Stimulated activated naive CD4-positive, alpha-beta T cell (primary cell): ENCODE measurements at places on chromosomes 2 and 18.

DNA sequence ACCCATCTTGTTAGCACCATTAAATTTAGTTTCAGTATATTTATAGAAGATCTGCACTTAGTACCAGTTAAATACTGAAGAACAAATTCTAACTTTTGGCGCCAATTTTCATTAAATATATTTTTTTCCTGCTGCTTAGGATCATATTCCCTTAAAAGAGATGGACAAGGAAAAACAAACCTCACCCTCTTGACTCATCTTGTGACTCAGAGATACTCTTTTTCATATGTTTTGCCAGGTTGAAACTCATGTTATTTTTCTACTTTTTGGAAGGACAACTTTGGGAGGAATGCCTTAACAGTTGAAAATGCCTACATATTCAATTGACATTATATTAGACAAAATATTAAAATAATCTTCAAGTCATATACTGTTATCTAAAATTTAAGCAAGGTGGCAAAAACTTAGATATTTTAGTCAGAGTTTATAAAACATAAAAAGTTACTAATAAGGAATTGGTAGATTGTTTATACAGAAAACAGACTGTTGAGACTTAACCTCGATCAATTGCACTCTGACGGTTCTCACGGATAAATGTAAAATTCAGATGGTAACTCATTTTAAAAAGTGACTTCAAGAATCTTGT, 36.2 kb downstream of the PNO1 start:
- DNase-seq: no peak

DNA sequence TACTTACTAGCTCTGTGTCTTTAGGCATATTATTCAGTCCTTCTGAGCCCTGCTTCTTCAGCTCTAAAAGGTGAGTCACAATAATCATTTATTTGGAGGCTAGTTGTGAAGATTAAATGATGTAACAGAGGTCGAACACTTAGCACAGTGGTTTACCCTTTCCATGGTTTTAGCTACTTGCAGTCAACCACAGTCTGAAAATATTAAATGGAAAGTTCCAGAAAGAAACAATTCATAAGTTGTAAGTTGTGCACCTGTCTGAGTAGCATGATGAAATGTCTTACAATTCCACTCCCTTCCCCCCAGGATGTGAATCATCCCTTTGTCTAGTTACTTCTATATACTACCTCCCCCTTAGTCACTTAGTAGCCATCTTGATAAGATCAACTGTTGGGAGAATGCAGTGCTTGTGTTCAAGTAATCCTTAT, 217.6 kb upstream of the THUMPD2 start:
- no peak for DNase-seq

DNA sequence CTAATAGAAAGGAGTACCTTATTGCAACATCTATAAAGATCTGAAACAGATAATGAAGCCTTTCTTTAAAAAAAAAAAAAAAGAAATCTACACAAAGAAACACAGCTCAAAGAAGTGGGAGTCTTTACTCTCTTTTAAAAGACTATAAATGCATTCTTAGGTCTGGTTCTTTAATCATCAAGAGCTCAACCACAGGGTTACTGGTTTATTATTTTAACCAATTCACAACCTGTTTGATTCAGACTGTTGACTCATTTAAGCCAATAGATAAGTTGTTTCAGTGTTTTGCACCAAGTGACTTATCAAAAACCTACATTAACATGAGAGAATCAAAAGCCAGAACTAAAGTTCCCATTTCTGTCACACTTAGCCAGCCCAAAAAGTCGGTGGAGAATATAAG, 93.1 kb downstream of the TCF4 start:
- DNase-seq: no peak

DNA sequence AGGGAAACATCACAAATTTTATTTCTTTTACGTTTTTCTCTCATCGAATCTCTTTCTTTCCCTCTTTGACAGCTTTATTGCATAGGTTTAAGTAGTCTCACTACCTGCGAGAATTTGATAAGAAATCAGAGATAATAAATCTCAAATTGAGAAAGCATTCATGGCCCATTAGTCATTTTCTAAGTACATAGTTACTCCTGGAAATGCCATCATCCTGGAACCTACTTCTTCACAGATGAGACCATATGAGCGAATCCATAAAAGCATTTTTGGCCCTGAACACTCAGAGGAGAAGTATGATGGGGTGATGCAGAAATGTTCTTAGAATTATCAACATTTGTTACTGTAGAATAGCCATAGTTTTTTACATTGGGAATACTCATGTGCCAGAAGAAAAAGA, 138.0 kb upstream of the ARHGAP28 start:
- no peak for DNase-seq

GRCh38 chr18:55404832-55405465, 183.0 kb downstream of the TCF4 start:
- no peak for DNase-seq

DNA sequence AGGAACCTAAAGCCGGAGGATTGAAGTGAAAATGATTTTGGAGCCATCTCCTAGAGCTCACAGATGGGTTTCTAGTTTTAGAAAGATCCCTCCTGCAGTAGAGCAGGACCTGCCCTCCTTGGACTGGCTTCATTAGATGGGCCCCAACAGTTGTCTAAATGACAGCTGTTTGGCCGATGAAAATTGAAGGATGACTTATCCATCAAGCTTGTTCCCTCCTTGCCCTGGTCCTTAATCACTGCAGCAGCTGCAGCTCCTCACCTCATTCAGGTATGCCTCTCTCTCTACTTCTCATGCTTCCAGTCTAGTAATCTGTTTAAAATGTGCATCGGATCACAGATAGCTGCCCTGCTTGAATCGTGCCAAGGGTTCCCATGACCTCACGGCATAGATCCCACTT, 677.6 kb downstream of the BCL11A start:
- no peak for DNase-seq

DNA sequence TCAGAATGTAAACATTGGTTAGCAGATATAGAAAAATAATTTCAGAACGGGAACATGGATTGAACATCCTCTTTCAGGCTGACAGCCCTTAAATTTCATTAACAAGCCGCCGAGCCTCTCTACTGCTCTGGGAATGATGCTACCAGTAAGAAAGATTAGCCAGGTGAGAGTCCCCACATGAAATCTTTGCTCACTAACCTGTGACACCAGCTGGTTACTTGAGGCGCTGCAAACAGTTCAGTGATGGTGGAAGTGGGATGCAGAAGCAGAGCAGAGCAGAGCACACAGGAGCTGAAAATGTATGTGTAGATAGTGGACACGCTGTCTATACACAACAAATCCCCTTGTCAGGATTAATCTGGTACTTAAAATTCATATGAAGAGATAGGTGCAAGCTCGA, 721.1 kb downstream of the DPP10 start:
- no peak for DNase-seq

DNA sequence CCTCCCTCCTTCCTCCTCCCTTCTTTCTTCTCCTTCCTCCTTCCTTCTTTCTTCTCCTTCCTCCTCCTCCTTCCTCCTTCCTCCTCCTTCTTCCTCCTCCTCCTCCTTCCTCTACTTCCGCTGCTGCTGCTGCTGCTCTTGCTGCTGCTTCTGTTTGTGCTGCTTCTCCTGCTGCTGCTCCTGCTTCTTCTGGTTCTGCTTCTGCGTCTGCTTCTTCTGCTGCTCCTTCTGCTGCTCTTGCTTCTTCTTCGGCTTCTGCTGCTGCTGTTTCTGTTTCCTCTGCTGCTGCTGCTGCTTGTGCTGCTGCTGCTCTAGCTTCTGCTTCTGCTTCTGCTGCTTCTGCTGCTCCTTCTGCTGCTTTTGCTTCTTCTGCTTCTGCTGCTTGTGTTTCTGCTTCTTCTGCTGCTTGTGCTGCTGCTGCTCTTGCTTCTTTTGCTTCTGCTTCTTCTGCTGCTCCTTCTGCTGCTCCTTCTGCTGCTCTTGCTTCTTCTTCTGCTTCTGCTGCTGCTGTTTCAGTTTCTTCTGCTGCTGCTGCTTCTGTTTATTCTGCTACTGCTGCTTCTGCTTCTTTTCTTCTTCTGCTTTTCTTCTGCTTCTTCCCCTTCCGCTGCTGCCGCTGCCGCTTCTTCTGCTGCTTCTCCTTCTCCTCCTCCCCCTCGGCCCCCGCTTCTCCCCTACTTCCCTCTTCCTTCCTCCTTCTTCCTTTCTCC, 8.6 kb downstream of the SNRNP27 start:
- DNase-seq: peak; percentile 25

GRCh38 chr2:227383686-227384085, 4.1 kb downstream of the SCYGR1 start:
- no peak for DNase-seq

DNA sequence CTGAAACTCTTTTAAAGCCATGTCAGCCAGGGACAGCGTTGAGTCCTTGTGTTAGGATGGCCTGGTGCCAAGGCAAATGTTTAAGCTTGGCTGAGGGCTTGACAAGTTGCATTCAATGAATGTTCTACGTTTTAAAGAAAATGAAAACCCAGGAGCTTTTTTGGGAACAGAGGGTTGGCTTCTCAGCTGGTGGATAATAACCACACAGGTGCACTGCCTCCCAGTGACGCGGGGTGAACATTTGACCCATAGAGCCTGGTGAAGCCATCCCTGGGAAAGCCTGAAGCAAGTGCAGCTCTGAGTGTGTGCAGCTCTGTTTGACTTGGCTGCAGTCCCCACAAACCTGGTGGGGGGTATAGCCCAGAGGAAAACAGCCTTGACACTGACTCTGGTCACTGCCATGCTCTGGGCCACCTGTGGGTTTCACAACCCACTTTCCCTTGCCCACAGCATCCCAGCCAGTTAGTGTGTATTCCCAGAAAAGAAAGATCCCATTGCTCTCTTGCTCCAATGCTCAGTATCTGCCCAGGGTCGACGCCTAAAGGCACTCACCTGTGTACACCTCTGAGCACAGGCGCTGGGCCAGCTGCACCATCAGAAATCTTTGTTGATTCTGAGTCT, 874.9 kb downstream of the RNF144A start:
- DNase-seq: no peak

DNA sequence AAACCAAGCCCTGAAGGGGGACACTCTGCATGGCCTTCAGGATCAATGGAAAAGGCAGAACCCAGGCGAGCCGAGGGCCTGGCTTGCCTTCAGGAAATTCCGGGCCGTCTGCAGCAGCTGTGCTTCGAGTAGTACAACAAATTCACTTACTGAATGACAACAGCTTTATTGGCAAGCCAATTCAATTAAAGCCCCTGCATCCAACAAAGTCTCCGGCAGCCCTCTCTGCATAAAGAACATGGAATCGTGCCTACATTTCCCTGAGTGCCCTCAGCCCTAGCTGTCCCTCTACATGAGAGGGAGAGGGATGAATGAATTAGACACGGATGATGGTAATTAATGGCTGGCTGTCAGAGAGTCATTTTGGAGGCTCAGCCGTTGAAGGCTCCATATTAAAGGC, 189.0 kb downstream of the BCL11A start:
- DNase-seq: no peak

DNA sequence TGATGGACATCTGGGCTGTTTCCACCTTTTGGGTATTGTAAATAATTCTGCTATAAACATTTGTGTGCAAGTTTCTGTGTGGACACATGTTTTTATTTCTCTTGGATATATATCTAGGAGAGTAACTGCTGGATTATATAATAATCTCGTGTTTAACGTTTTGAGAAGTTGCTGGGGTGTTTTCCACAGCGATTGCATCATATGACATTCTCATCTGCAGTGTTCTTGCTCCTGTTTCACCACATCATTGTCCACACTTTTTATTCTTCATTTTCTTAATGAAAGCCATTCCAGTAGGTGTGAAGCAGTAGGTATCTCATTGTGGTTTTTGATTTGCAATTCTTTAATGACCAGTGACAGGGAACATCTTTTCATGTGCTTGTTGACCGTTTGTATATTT, 56.9 kb upstream of the ALKAL2 start:
- DNase-seq: no peak

DNA sequence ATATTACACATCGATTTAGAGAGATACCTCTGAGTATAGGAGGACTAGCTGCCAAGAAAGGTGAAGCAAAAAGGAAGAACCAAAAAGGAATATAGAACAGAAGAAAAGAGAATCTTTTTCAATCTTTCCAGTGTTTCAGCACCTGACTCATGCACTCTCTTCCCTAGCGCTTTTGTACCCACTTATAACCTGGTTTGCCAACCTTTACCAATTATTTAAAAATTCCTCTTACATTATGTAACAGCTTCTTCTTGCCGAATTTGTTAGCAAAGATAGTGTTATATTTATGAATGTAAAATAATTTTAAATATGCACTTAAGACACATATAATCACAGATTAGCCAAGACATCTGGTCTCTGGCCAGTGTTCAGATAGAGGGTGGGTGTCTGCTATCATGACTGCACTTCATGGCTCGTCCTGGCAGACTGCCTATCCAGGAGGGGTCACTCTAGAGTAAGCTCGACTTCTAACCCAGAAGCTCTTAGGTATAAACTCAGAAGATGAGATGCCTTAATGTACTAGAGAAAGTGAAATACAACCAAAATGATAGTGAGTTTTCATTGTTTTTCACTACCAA, 122.9 kb downstream of the ATAD2B start:
- no peak for DNase-seq

DNA sequence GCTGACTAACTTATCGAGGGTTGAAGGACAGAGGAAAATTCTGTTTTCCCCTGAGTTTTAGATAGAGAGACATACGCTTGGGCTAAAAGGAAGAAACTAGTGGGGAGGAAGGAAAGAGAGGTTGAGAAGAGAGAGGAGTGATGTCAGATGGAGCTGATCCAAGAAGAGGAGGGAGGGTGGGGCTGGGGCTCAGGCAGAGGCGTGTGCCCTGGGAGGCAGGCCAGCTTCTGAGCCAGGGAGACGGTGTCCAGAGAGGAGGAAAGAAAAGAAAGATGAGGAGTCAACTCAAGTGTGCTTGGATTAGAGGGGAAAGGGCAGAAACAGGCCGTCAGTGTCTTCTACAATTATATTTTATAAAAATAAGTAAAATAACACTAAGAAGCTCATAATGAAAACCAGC, 56.2 kb downstream of the EMILIN2 start:
- DNase-seq: no peak

- no peak for DNase-seq
These were observed 414.7 kb downstream of the LRATD1 start for GRCh38 chr2:15047184-15047583.

DNA sequence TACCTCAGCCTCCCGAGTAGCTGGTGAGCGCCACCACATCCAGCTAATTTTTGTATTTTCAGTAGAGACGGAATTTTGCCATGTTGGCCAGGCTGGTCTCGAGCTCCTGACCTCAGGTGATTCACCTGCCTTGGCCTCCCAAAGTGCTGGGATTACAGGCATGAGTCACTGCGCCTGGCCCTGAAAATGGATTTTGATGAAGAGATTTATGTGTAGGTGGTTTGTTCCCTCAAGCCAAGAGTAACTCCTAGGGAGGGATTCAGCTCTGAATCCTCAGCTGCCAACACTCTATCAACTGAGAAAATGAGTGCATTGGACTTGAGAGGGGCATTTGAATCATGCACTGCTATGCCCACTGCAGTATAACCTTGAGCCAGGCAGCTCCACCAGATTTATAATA, 17.5 kb upstream of the LIPG start:
- DNase-seq: no peak

- DNase-seq: no peak
These were observed 12.0 kb downstream of the DSG1 start for GRCh38 chr18:31329787-31330438.

- DNase-seq: no peak
These were observed 170.8 kb downstream of the PRKCE start for GRCh38 chr2:45822272-45822630.

- DNase-seq: no peak
These were observed 22.7 kb downstream of the FAM124B start for GRCh38 chr2:224379172-224379571.

GRCh38 chr2:144654523-144654922, 134.6 kb upstream of the ZEB2 start:
- no peak for DNase-seq
